Sigmoid colon (tissue), 7 donors: ENCODE measurements at places on chromosomes 6 and 20. TPM values are rescaled to one million over a fixed set of nuclear protein-coding genes. Genes with fewer than 3 reads are reported as not detected.

Gene C20orf202
- not detected for total RNA-seq

Gene TRIM26
- total RNA-seq, result 40.3 TPM

DNA sequence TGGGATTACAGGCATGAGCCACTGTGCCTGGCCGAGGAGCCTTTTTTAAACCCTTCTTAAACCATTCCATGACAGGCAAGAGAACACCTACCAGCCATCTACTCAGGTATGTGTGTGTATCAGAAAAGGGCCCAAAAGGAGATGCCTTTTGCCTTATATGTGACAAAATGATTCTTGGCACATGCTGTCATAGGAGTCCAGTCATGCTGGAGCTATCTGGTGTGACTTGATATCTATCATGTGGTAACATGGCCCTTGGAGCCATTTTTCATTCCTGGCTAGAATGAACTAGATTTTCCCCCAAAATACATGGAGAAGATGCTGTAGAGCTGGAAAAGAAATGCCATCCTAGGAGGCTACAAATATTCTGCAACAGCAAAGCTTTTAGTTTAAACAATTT lies 129.1 kb downstream of the DST start:
- H3K4me3 ChIP-seq, result no peak overlapping the region
- peak overlapping the region; percentile 71 for H3K27ac ChIP-seq
- H3K4me1 ChIP-seq, result no peaks in the 10 kb centered on the region
- no peaks in the 10 kb centered on the region for H3K36me3 ChIP-seq
- no peak for DNase-seq

- H3K27ac ChIP-seq, result peak overlapping the region; percentile 86
- peaks cover 69% of the 10 kb centered on the region for H3K4me1 ChIP-seq
- DNase-seq, result no peak
- H3K4me3 ChIP-seq, result no peak overlapping the region
- H3K27me3 ChIP-seq, result no peaks in the 10 kb centered on the region
Measured at GRCh38 chr6:111589366-111589765, 16.3 kb downstream of the TRAF3IP2 start.

DNA sequence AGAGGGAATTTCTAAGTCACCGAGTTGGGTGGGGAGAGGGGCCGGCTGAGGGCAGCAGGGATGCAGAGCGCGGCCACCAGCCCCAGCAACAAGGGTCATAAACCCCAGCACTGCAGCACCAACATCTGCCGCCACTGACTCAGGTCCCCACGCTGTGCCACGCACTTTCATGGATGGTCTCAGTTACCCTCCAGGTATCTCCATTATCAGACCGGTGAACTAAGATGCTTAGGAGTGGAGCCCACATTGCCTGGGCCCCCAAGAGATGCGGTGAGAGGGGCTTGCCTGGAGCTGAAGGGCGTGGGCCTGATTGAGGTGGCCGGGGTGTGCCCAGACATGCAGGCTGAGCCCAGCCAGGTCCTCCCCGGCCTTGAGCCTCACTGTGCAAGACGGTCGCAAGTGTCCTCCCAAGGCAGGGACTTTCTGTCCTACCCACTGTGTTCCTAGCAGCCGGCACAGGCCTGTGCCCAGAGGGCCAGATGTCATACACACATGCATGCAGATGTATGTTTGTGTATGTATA lies 19.3 kb downstream of the RBM38 start:
- H3K36me3 ChIP-seq, result peaks cover 42% of the 10 kb centered on the region
- H3K27ac ChIP-seq, result peak overlapping the region; percentile 98

DNA sequence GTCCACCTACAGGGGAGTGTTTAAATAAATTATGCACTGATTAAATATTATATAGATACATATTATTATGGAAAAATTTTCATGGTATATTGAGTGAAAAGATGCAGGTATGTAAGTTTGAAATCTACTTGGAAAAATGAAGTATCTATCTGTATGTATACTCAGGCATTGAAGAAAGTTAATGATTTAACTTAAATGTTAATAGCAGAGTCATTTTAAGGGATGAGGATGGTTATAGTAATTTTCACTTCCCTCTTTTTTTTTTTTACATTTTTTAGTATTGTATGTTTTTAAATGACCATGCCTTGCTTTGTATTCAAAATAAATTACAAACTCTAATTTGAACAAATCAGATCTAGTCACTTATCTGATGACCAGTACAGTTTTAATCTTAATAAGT lies 43.2 kb upstream of the NOTCH4 start:
- no peak overlapping the region for H3K4me3 ChIP-seq
- no peaks in the 10 kb centered on the region for H3K4me1 ChIP-seq
- H3K27me3 ChIP-seq, result no peaks in the 10 kb centered on the region
- no peaks in the 10 kb centered on the region for H3K36me3 ChIP-seq

- no peaks in the 10 kb centered on the region for H3K27me3 ChIP-seq
- DNase-seq, result no peak
- H3K27ac ChIP-seq, result no peak overlapping the region
- no peak overlapping the region for H3K4me3 ChIP-seq
- no peaks in the 10 kb centered on the region for H3K36me3 ChIP-seq
Measured at GRCh38 chr6:107152638-107153430, 37.5 kb upstream of the BEND3 start.

- H3K27ac ChIP-seq, result peak overlapping the region; percentile 22
- H3K4me1 ChIP-seq, result peaks cover 77% of the 10 kb centered on the region
- H3K4me3 ChIP-seq, result no peak overlapping the region
- H3K36me3 ChIP-seq, result no peaks in the 10 kb centered on the region
- no peaks in the 10 kb centered on the region for H3K27me3 ChIP-seq
Measured at GRCh38 chr6:75418233-75418632, 75.4 kb downstream of the FILIP1 start.

GRCh38 chr6:209432-210103 lies 82.7 kb upstream of the DUSP22 start:
- no peaks in the 10 kb centered on the region for H3K36me3 ChIP-seq
- no peak overlapping the region for H3K4me3 ChIP-seq
- no peaks in the 10 kb centered on the region for H3K4me1 ChIP-seq
